HCT116 (cell line): ENCODE measurements at places on chromosomes 4 and X. TPM values are rescaled to one million over a fixed set of nuclear protein-coding genes. Genes with fewer than 3 reads are reported as not detected.

ETDA gene
- not detected for total RNA-seq

SPANXA2 gene
- not detected for total RNA-seq

BTC gene
- 4.5 TPM for total RNA-seq

S100P gene
- total RNA-seq = 4.1 TPM

TBC1D25 gene
- total RNA-seq = 10.5 TPM

GAGE12E gene
- not detected for total RNA-seq

ALAS2 gene
- total RNA-seq = not detected

ASB12 gene
- total RNA-seq = not detected

DNA sequence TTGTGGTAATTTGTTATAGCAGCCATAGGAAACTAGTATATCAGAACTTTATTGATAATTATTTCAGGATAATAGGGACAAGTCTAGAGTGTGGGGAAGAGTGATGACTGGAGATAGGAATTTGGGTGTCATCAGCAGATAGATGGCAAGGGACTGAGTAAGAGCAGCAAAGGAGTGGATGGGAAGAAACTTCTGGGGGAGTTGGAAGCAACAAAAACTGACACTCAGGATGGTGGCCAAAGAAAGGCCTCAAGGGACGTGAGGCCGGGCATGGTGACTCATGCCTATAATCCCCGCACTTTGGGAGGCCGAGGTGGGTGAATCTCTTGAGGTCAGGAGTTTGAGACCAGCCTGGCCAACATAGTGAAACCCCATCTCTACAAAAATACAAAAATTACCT, 9.1 kb upstream of the SLC25A5 start:
- DNase-seq = no peak

DNA sequence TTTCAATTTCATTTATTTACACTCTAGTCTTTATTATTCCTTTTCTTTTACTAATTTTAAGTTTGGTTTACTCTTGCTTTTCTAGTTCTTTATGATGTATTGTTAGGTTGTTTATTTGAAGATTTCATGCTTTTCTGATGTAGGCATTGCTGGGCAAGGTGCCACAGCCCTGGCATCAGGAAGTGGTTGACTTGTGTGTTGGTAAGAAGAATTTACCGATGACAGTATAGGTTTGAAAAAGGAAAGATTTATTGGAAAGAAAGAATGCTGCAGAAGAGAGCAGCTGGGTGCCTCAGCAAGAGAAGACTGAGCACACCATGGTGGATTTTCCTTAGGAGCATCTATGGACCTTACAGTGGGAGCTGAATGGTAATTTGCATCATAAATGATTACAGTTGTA, 153.2 kb downstream of the KLF8 start:
- no peak for DNase-seq

DNA sequence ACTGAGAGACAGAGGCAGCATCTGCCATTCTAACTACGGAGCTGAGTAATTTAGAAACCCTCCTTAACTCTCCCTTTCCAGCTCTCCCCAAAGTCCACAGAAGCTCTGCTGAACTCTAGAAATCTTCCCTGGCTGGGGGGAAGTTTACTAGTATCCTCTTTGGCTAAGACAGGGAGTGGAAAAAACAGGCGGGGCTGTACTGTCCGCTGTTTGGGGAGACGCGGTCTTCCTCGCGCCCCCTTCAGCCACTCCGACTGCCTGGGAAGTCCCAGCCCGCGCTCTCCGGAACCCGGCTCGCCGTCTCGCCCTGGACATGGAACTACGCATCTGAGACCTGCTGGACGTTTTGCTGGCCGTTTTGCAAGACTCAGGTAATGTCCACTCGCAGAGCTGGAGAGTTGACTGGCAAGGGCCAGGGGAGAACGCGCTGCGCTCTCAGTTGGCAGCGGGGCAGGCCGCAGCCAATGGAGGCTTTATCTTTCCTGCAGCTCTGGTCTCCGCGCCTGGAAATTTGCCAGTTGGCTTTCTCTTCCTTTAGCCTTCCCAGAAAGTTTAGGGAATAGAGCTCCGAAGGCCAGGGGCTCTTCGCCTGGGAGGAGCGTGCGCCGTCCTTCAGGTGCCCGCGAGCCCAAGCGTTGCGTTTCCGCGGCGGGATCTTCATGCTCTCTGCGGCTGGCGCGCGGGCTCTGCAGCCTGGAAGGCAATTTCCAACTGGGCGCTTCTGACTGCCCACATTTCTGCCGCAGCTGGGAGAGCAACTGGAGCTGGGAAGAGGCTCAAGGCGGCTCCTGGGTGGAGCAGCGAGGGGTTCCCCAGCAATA, 892 bp downstream of the IL1RAPL2 start:
- DNase-seq = no peak

DNA sequence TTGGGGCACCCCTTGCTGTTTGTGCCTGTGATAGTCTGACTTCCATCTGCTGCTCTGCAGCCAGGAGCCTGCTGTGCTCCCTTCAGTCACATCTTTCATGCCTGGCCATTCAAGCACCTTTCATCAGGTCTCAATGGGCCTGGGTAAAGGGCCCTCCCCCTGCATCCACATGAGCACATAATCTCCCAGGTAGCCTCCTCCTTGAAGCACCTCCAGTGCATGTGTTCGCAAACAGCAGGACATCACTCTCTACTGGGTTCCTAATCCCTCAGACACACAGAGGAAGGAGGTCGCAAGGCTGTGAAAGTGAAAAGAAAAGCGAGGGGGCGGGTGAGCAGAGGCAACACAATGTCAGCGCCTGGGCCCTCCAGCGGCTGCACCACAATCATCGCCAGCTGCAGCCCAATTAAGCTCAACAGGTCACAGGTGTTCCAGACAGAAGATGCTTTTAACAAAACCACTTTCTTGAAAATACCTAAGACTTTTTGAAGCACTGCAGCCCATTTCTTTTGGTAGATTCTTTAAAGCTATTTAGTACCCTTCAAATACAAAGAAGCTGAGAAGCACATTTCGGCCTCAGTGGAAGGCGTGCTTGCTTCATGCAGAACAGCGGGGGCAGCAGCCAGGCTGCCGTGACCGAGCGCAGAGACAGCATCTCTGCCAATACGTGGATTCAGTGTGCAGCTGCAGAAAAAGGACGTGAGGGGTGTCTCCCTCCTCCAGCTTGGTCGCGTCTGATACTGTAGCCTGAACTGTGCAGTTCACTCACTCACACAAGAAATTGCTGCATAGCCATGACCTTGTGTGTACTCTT, 92.2 kb upstream of the SPRY1 start:
- no peak for DNase-seq

DNA sequence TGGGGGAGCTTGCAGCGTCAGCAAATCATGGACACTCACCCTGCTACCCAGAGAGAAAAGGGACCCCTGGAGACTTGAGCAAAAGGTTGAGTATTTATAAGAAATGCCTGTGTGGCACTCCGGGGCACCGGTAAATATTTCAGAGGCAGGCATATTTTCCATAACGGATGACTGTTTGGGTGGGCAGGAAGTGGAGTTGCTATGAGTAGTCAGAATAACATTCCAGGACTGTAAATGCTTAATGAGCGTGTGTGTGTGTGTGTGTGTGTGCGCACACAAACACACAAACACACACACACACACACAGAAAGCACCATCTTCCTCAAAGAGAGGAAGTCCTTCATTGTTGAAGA, 74.6 kb downstream of the MXRA5 start:
- no peak for DNase-seq

GRCh38 chrX:48631376-48632090, 34.2 kb downstream of the WDR13 start:
- peak; percentile 87 for DNase-seq

- no peak for DNase-seq
Measured at GRCh38 chr4:150974252-150974640, 40.8 kb downstream of the LRBA start.

DNA sequence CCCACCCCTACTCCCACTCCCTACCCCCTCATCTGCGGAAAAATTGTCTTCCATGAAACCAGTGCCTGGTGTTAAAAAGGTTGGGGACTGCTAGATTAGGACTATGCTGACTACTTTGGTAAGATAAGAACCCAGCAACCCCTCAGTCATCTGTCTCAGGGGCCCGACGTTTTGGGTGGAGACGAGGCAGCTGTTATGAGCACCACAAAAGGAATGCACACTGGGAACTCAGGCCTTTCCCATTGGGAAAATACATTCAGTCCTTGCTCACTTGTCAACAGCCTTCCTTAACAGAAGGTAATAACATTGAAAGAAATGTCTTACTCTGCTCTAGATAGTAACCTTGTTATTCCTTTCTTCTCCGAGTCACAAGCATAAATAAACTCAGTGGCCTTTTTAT, 310.8 kb downstream of the AFF2 start:
- no peak for DNase-seq

- DNase-seq = no peak
Measured at GRCh38 chrX:136417806-136418205, 69.9 kb upstream of the BRS3 start.

DNA sequence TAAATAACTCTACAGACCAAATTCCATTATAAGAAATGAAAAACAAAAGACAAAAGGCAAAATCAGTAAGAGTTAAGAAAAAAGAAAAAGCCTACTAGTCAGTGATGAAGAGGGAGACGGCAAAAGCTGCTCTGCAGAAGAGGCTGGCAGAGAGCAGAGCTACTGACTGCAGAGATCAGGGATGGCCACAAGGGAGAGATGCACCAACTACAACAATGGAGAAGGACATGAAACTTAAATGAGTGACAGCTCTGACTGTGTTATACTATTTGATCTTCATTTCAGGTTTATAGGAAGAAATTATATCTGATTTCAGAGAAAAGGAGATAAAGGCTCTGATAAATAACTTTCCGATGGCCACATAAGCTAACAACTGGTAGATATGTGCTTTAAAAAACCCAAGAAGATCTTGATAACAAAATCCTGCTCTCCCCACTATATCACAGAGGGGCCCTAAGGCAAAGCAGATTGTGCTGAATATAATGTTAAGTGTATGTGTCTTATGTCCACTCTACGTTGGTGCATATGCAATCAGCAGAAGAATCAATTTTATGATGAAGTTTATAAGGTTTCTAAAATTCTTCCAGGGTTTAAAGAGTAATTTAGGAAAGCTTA, 58.4 kb upstream of the COX18 start:
- no peak for DNase-seq

GRCh38 chrX:68059469-68059868, 373.8 kb downstream of the OPHN1 start:
- no peak for DNase-seq

DNA sequence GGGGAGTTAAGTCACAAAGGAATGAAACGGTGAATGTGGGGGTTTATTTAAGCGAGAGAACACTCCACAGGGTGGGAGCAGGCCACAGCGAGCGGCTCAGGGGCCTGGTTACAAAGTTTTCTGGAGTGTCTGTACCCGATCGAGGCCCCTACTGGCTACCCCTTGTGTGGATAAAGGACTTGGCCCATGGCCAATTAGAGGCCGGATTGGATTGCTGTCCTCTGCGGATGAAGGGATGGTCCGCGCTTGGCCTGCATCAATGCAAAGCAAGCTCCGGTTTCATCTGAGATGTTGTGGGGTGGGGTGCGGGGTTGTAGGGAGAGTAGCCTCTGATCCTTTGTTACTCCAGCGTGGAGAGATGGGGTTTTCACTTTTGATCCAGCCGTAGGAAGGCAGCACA, 1574.5 kb upstream of the TENM3 start:
- DNase-seq = no peak

DNA sequence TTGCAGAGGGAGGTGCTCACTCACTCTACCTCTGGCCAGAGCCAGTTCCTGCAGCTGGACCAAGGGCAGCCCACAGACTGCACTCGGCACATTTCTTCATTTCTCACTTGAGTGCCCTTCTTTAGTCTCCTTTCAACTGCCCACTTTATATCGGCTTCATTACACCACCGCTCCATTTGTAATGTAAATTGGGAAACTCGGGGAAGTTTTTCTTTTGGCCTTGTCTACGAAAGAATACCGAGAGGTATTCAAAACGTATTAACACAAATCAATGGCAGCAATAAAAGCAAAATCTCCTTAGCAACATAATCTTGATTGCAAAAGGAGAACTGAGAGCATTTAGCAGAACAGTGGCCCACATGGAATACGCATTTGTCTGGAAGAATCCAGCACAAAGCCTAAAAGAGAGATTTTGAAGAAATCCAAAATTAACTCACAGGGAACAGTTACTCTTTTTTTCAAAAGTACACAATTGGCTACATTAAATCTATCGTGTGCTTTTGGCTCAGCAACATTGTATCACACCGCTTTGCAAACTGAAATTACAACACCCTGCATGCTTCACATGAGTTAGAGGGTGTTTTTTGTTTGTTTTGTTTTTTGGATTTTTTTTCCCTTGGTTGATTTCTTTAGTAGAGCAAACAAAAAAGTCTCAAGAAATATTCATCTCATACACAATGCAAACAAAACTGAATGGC, 62.6 kb downstream of the CHIC2 start:
- DNase-seq = no peak

DNA sequence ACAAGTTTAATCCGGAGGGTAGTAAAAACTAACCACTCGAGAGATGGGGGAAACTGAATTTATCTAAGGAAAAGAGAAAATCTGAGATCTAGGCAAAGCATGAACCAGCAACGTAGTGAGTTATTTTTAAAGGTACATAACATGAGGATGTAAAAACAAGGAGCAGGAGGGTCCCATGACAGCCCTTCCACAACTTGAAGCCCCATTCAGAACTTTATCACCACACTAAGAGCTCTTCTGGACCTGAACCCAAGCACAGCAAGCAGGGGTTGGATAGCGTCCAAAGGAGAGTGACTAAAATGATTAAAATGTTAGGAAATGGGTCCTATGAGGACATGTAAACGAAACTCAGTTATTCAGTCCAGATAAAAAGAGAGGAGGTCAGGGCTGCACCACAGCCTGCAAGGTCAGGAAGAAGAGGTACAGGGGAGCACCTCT, 16.2 kb downstream of the SH3RF1 start:
- DNase-seq = peak; percentile 62

GRCh38 chr4:75056277-75056676, 123.4 kb downstream of the PARM1 start:
- no peak for DNase-seq

DNA sequence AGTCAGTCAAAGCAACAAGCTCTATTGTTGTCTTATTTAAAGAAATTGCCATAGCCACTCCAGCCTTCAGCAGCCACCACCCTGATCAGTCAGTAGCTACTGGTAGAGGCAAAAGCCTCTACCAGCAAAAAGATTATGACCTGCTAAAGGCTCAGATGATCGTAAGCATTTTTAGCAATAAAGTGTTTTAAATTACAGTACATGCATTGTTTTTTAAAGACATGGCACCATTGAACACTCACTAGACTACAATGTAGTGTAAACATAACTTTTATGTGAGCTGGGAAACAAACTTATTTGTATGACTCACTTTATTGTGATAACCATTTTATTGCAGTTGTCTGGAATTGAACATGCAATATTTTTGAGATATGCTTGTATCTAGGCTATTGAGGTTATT, 32.3 kb upstream of the DYNLT3 start:
- no peak for DNase-seq

GRCh38 chrX:96578781-96579180, 105.9 kb upstream of the DIAPH2 start:
- DNase-seq = no peak

- DNase-seq = no peak
Measured at GRCh38 chr4:165583341-165583740, 204.5 kb downstream of the CPE start.
